GM23248 (cell line): ENCODE measurements at places on chromosomes 6 and 20.

- DNase-seq = peak; percentile 48
These were observed 146.9 kb upstream of the SGK1 start for GRCh38 chr6:134464690-134465411.

DNA sequence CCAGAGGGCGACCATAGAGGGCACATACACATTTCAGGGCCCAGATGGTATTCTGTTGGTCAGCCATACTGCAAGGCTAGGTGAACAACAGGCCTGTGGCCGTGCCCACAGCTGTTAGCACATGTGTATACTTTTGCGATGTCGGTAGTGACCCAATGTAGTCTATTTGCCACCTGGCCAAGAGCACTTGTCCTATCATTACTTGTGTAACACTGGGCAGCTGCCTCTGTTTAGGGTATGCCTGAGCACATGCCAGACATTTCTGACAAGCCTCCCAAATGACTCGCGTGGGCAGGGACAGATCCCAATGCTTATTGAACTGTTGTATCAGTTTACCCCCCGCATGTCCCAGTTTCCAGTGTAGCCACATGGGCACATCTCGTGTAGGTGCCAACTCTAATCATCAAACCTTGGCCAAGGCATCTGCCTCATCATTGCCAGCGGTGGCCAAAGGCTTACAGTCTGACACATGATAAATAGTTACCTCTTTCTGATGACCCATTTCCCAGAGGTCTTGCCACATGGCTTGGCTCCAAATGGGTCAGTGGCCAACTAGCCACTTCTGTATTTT, 74.4 kb upstream of the FBXL4 start:
- no peak for DNase-seq

DNA sequence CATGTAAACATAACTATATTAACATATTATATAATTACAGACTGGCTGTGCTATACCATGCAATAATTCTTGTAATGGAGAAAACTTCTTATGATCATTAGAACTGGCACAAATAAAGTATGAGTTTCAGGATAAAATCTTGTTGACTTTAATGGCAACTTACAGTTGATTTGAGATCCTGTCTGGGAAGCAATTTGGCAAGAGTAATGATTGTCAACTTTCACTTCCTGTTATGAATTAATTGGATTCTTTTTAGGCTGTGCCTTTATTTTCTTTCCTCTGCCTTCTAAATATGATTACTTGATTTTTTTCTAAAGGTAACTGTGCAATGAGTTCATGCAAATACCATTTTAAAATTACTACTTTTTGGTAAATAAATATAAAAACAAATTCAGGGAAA, 158.1 kb upstream of the B3GAT2 start:
- no peak for DNase-seq

GRCh38 chr6:87921034-87921433, 126.6 kb upstream of the SPACA1 start:
- DNase-seq = no peak

DNA sequence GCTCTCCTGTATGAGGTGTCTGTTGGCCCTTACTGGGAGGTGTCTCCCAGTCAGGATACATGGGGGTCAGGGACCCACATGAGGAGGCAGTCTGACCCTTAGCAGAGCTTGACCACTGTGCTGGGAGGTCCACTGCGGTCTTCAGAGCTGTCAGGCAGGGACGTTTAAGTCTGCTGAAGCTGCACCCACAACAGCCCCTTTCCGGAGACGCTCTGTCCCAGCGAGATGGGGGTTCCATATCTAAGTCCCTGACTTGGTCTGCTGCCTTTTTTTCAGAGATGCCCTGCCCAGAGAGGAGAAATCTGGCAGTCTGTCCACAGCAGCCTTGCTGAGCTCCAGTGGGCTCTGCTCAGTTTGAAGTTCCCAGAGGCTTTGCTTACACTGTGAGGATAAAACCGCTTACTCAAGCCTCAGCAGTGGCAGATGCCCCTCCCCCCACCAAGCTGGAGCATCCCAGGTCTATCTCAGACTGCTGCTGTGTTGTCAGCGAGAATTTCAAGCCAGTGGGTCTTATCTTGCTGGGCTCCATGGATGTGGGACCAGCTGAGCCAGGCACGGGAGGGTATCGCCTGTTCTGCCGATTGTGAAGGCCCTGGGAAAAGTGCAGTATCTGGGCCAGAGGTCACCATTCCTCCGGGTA, 36.3 kb upstream of the IBTK start:
- DNase-seq = no peak

- DNase-seq = no peak
These were observed 125.4 kb downstream of the ADGRB3 start for GRCh38 chr6:68760485-68760884.

DNA sequence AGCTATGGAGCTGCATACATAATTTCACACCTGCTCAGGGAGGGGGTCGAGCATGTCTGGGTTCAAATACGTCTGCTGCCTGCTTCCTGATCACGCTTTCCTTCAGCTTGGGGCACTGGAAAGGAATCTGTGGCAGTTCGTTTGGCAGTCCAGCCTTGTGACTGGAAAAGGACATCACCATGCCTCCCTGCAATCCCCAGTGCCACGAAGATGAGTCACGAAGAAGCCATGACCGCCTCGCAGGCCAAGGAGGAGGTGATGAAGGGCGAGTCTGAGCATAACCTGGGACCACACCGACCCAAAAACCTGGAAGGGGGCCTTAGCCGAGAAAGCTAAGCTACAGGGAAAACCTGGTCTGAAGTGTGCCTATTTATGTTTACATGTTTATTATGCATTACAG, 13.1 kb downstream of the JAG1 start:
- peak; percentile 55 for DNase-seq

GRCh38 chr6:43250992-43251373, 7.7 kb downstream of the TTBK1 start:
- DNase-seq = peak; percentile 21

DNA sequence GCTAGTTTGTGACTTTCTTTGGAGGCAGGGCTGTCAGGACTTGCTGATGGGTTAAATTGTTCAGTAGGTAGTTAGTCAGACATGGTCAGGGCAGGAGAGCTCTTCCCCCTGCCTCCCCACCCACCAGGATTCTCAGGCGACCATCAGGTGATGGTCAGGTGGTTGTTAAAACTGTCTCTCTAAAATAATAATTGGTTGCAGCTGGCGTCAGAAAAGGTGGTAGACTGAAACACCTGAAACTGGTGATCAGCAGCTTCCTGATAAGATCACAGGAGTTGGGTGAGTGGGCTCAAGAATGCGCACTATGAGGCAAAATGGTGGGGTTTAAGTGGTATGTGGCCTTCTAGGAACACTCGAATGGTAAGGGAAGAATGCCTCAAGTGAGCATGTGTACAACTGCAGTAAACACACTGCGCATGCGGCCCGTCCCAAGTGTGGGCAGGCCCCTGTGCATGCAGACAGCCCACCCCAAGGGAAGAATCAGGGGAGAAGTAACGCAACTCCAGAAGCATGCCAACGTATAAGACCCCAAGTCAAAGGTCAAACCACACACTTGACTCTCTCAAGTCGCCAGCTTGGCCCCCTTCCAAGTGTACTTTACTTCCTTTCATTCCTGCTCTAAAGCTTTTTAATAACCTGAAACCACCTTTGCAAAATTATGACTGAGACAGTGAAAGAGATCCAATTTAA, 7.9 kb upstream of the BLCAP start:
- no peak for DNase-seq

DNA sequence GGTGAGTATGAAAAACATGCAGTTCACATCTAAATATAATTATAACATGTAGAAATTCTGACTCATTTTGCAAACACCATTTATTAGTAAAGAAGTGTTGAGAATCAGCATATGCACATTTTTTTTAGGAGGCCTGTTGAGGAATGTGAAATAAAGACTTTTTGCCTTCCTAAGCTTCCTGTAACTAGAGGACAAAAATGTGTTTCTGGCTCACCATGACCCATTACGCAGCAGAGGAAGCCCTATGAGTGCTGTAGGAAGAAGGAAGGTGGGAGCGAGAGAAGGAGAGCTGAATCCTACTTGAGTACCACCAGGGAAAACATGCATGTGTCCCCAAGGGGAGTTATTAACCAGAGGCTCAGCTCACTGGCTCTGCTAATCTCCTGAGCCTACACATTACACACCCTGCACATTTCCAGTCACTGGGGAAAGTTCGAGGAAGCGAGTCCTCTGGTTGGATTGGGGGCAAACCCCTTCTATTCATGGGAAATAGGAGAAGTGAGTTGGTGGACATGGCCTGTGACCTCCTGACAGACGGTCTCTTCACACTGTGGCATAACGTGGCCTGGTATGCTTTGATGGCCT, 540.5 kb upstream of the JAG1 start:
- no peak for DNase-seq

DNA sequence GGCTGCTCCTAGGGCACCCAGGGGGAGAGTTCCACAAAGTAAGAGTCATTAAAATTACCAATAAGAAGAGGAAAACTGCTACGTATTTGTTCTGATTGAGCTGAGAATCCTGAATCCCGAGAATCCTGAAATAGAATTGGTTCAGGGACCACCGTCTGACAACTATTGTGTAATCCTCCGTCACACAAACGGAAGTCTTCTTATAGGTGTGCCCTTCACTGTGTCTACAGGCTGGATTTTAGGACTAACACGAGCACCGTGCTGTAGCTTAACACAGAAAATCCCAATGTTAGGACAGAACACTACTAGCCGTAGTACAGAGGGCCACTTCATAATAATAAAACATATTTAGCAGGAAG, 50.6 kb upstream of the RNF182 start:
- DNase-seq = no peak

DNA sequence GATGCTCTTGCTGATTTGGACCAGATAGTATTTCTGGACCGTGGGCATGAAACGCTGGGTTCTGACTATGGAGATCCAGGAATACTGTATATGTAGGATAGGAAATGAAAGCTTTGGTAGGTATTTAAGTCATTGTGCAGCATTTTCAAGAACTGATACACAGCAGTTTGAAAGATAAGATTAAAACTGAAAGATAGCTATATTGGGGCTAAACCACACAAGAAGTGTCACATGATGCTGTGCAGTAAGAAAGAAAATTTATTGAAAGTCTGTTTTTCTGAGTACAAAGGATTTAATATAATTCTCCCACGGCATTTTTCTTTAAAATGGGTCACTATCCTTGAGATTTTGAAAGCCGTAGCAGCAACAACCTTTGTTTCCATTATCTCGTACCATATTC, 305 bp downstream of the IL17A start:
- no peak for DNase-seq

DNA sequence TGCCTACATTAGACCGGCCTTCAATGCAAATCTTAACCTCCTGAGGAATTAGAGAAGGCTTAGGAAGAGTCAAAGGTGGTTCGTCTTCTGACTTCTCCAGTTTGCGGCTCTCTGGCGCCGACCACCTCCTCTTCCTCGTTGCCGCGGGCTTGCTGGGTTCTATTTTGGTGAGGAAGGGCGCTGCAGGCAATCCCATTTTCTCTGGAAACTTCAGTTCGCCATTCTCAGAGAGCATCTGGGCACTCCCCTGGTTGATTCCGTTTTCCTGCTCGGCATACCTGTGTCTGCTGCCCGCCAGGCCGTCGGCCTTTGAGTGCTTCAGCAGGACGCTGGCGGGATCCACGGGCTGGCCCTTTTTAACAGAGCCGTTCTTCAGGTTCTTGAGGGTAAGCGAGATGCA, 67.9 kb downstream of the GMPR start:
- no peak for DNase-seq

DNA sequence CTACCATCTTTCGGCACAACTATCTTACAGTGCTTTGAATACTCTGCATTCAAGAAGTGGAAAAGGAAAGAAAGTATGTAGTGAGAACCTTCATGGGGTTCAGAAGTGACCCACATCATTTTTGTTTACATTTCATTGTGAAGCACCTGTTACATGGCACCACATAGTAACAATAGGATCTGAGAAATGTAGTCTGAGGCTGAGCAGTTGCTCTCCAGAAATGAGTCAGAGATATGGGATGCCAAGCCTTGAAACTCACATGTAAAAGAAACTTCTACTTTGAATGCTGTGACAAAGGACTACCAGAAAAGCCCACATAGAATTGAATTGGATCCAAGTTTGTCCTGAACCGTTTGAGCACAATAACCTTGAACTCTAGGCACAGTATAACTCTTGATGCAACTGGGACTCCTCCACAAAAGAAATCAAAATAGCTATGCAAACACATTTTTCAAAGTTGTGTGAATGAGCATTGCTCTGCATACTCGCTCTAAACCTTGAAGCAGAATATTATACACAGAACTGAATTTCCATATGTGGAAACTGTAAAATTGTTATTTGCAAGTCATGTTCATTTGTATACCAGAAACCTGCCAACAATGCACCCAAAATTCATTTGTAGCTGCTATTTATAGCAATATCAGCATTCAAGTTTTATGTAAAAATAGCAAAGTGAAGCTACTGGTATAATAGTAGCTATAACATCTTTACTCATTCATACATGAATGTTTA, 400.9 kb upstream of the POU3F2 start:
- DNase-seq = no peak

DNA sequence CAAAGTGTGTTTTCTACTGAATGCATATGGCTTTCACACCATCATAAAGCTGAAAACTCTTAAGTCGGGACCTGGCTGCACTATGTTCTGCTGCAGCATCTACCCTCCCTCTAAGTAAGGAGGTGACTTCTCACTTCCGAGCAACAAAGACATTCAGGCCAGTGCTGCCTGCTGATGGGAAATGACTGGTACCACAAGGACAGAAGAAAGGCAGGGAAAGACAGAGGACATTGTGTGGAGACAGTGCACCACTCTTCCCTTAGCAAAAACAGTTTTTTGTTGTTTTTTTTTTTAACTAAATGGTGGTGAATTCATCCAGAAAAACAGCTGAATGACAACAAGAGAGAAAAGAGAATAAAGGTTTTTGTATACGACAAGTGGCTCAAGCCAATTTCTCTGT, 81.5 kb downstream of the MAP7 start:
- DNase-seq = no peak

DNA sequence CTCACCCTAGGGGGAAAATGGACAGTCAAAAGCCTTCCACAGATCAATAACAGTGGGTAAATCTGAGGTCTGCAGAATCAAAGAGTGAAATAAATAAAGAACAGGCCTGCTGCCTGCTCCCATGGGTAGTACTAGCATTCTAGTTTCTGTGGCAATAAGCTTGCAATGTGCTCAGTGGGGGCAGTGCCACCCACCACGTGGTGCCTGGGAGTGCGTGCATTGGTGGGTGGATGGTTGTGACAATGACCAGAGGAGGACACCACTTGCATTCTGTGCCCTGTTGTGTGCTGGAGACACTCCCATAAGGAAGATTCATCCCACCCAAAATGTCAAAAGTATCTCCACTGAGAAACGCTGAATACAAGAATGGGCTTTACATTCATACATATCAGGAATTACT, 95.5 kb upstream of the NEDD9 start:
- no peak for DNase-seq

GRCh38 chr20:18613553-18613952, 25.7 kb downstream of the DTD1 start:
- DNase-seq = peak; percentile 24

DNA sequence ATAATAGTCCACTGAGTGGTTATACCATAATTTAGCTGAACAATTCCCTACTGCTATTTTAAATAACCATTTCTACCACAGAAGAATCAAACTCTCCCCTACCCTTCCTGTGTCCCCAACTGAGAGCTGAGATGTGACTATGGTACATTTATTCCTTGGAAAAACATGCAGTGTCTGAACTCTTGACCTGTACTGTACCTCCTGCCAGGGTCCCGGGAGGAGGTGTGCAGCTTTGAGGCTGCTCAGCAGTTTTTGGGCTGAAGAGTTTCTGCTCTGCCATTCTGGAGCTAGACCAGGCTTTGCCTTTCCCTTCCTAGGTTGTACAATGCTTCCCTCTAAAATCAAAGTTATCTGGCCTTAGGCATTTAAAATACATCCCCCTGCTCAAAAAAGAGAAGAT, 275.1 kb upstream of the SGK1 start:
- DNase-seq = no peak

- DNase-seq = peak; percentile 53
These were observed 524.6 kb upstream of the JARID2 start for GRCh38 chr6:14721103-14721758.

- DNase-seq = peak; percentile 2
These were observed 1.1 kb upstream of the GRM1 start for GRCh38 chr6:146027586-146028251.
